Omental fat pad (tissue), 4 donors: ENCODE measurements at places on chromosomes 3 and 15.

GRCh38 chr15:40368719-40369473 lies 10.9 kb downstream of the DISP2 start:
- no peak for DNase-seq

DNA sequence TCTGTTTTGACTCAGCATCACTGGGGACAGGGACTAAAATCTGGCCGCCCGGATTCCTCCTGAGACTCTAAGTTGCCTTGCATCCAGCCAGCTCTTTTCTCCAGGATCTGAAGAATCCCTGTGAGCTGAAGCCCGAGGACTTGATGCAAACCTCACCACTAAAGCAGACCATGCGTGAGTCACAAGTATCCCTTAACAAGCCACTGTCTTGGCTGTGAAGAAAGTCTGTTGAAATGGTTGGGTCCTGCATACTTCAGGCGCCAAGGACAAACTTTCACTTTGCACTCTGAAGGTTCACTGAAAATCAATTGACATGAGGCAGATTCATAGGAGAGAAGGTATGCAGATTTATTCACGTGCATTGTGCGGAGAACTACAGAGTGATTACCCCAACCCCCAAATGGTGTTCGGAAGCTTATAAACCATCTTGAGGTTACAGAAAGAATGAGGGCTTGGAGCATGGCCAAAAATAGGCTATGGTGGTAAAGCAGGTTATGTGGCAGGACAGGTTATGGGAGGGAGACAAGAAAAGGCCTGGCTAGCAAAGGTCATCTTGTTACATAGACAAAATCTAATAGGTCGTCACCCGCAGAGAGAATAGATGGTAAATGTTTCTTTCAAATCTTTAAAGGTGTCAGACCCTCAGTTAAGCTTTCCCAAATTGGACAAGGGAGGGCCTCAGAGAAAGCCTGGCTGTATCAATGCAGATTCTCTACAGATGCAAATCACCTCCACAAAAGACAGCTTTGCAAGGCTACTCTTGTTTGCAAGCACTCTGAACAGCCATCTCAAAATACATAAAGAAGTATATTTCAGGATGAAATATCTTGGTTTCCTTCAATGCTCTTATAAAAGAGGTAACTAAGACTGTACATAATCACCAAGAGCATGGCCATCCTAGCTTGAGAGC lies 126.3 kb upstream of the PLAAT1 start:
- no peak for DNase-seq

- DNase-seq, result no peak
Observed at GRCh38 chr3:54630101-54630623, 297.7 kb downstream of the LRTM1 start.

DNA sequence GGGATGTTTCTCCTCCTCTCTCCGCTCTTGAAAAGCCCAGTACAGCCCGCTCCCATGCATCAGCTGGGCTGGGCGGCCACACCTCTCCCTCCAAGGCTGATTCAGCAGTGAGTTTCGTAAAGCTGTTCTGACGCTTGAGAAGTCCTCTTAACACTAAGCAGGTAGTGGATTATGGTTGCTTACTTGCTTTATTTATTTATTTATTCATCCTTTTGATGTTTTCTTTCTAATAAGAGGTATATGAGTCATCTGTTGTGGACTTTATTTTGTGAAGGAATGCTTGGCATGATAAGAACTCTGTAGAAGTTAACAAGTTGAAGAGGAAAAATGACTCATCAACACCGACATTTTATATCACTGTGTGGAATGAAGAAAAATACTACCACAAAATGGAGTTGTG lies 285.0 kb downstream of the SQOR start:
- no peak for DNase-seq

DNA sequence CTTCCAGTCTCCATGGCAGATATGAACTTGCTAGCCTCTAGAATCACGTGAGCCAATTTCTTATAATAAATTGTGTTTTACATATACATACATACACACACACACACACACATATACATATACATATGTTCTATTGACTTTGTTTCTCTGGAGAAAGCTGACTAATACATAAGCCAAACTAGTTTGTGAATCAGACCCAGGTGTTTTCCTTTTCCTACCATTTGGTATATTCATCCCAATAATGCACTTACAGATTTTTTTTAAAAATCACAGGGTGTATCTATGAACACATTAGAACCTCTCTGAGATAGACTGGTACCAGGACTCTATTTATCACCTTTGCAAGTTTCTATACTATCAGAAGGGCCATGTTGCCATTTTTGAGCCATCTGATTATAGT lies 122.9 kb upstream of the KCNH8 start:
- DNase-seq, result no peak

GRCh38 chr15:66721501-66721937 lies 19.5 kb downstream of the SMAD6 start:
- no peak for DNase-seq

- no peak for DNase-seq
Observed at GRCh38 chr3:151919030-151919328, 45.5 kb downstream of the SUCNR1 start.
